ENCODE measurements at places on chromosomes 12 and 14.

DNA sequence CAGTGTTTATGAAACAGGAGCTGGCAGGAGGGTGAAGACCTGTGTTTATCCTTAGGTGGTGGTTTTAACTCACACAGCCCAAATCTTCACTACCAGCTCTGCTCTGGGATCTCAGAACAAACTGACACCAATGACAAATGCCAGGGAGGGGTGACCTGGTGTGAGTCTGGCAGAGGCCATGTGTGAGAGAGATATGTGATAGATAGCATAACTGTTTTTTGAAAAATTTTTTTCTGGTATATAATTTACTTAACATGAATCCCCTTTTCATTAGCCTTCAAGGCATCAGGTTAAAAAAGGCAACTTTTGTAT is 51.5 kb downstream of the SLC38A4 start:
- no peak for DNase-seq

DNA sequence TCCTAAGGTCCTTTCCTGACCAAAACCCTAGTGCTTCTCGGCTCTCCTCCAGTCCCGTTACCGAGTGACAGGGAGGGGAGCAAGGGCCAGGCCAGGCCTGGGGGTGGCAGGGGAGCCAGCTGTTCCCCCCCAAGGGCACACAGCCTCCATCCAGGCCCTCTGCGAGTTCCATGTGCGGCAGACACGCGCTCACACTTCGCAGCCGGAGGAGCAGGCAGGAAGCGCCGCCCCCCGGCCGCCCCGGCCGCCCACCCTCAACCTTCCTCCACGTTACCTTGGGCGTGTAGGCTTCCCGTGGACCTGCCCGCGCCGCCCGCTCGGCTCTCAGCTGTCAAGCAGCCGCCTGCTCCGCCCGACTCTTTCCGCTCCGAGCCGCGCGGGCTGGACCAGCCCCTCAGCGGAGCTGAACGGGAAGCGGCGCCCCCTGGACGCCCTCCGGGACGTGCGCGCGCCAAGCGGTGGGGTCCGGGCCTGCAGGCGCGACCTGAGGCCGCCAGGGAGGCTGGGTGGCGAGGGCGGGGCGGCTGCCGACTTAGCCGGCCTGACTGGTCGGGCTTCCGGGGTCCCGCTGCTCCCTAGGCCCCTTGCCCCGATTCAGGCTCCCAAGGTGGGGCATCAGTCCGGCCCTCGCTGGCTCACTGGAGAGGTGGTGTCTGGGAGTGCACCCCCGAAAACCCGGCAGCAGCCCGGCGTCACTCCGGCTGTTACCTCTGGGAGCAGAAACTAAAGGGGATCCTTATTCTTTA is at the start of gene CRACR2A:
CRACR2A (minus strand) TSS at position 369 of the 746 bp plus-strand sequence. CDS start 56,110 bp downstream, outside the sequence.
- DNase-seq = no peak

GRCh38 chr12:19833775-19834501 is 394.6 kb downstream of the AEBP2 start:
- DNase-seq = no peak

DNA sequence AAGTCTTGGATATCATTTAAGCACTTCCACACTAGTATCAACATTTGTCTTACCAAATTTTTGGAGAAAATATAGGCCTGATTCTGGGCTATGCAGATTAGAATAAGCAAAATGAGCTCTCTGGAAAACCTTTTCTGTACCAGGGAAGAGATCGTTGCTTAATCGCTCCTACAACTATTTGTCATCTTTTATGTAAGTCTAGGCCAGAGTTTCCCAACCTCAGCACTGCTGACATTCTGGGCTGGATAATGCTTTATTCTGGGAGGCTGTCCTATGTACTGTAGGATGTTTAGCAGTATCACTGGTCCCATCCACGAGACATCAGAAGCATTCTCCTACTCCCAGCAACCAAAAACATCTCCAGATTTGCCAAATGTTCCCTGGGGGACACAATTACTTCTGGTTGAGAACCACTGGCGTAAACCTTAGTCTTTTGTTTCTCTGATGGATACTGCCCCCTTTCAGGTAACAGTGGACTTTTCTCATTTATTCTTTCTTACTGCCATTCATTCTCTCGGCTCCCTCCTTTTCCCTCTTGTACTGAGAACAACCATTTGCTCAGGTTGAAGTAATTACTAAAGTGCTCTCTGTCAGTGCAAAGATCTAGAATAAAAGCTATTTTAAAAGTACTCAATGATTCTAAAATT is 316.9 kb upstream of the E2F7 start:
- no peak for DNase-seq

- no peak for DNase-seq
Observed at GRCh38 chr12:31274520-31275300, 51.2 kb downstream of the SINHCAF start.

DNA sequence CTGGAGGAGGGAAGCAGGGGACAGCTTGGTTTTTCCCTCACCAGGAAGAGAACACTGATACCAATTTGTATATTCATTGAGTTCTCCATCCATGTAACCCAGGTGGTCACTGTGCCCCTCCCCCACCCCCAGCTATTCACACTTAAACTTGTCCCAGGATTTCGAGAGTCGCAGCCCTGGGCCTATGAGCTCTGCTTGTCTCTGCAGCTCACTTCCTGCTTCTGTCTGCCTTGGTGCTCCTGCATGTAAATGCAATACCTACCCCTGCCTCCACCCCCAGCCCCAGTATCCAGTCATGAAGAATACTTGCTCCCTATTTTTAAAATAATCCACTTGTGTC is 452.2 kb downstream of the BCL11B start:
- DNase-seq = no peak

- no peak for DNase-seq
Observed at GRCh38 chr12:131850856-131851559, 22.8 kb downstream of the MMP17 start.

DNA sequence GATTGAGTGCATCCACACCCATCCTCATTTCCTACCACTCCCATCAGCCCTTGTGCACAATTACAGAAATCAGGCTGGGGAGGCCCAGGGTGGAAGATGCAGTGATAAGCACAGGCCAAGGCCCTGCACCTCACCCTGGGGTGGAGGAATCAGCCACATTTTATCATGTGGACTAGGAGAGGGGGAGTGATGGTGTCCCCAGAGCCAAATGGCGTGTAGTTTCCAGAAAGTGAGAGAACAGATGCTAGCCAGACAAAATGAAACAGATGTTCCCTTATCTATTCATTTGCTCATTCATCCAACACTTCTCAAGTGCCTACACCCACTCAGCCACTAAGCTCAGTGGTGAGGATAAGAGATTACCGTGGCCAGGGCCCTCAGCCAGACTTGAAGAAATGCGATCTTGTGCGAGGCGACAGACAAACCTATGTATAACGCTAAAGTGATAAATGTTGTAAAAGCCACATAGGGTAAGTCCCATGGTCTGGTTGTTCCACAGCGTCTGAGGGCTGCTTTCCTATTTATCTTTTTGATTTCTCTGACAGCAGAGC is 93.6 kb downstream of the STAB2 start:
- DNase-seq = no peak

DNA sequence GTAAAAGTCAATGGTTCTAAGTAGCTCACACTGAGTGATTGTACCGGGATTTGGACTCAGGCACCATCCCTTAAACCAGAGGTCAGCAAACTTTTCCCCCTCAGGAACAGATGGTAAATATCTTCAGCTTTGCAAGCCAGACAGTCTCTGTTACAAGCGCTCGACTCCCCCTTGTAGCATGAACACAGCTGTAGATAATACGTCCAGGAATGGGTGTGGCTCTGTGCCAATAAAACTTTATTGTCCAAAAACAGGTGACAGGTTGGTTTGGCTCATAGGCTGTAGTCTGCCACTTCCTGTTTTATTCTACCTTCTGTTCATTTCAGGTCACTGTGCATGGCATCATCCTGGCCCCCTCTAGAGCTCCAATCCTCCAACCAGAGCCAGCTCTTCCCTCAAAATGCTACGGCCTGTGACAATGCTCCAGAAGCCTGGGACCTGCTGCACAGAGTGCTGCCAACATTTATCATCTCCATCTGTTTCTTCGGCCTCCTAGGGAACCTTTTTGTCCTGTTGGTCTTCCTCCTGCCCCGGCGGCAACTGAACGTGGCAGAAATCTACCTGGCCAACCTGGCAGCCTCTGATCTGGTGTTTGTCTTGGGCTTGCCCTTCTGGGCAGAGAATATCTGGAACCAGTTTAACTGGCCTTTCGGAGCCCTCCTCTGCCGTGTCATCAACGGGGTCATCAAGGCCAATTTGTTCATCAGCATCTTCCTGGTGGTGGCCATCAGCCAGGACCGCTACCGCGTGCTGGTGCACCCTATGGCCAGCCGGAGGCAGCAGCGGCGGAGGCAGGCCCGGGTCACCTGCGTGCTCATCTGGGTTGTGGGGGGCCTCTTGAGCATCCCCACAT is 7.6 kb downstream of the BDKRB1 start:
- no peak for DNase-seq

DNA sequence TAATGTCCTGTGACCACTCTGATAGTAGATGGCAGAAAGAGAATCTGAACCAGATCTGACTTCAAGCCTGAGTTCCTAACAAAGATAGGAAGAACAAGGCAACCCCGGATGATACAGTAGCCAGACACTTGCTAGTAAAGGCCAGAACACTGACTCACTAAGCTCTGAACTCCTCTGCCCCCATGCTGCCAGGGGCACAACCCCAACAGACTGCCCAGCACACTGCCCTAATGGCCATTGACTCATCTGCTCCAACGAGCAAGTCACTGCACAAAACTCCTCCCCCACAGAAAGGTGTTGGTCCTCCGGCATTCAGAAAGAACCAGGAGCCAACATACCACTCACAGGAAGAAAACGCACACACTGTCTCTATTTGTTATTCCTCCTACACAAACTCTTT is 179.6 kb upstream of the NUDT4 start:
- DNase-seq = peak; percentile 93

GRCh38 chr14:82388488-82388887 is 854.8 kb upstream of the SEL1L start:
- DNase-seq = no peak

DNA sequence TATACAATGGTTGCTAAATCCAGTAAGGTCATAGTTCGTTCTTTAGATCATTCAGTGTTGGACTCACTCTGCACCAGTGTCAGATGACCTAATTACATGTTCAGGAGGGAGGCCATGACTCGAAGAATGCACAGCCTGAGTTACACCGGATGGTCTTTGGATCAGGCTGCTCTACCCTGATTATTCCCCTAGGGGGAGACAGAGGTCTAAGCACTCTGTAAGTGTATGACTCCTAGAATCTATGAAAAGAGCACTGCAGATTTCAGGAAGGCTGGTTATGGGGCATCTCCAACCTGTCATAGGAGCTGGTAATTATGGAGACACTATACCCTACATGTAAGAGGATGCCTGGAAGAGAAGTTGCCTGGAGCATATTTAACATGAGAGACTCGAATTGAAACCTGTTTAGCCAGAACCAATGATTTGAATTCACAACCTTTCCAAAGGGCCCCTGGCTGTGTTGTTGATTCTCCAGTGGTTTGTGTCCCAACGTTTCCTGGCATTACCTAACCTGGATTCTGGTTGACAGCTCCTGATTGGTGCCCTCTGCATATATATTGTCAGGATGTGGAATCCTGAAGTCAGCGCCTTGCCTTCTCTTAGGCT is at the start of gene MUCL1:
MUCL1 (plus strand) TSS at position 584 of the 606 bp plus-strand sequence. CDS start 67 bp downstream, outside the sequence.
- peak; percentile 67 for DNase-seq

DNA sequence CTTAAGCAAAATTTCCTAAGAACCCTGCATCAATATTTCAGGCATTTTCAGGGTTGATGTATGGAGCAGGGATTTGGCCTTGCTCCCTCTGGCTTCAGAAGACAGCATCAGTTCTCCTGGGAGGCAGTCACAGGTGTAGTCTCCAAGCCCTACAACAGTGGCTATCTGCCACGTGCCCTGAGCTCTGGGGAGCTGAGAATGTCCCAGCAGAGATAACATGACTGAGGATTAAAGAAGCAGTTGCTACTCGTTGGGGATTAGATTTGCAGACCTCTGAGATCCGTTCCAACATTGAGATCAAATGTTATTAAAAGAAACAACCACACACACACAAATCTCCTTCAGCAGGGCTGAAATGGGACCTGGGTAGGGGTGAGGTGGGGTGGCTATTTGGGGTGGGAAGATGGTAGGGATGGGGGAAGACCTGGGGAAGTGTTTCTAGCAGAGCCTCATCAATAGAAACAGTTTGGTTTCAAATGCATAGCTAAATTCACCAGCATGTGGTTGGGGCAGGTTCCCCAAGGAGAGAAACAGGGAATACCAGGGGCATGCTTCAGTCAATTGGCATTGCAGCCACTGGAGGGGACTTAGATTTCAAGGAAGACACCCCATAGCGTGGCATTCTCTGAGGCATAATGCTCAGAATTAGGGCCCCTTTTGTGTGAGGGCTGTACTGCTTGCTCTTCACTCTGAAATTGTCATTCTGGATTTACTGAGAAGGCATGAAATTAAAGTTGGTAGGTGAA is 15.2 kb upstream of the FAM234B start:
- DNase-seq = no peak

DNA sequence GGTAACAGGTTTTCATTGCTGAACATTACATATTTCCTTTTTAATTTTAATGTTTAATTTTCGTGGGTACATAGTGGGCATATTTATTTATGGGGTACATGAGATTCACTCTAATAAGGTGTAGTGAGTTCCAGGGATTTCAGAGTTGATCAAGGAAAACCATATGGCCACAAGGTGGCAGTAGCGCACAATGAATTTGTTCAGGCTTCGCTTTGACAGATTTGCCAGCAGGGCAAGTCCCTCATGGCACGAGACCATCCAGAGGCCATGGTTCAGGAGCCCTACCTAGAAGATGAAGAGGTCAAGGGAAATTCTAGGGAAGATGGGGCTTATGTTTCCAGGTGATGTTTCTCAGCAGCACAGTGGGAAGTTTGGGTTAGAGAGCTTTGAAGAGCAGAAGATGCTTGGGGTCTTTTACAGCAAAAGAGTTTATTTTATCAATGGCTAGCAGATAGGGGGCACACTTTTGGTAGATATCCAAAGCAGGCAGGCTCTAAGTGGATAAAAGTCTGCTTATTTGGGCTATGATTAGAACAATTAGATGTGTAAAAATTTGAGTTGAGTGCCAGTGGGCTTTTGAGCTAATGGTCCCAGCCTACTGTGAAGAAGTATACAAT is 1004.4 kb downstream of the AACS start:
- DNase-seq = peak; percentile 38

DNA sequence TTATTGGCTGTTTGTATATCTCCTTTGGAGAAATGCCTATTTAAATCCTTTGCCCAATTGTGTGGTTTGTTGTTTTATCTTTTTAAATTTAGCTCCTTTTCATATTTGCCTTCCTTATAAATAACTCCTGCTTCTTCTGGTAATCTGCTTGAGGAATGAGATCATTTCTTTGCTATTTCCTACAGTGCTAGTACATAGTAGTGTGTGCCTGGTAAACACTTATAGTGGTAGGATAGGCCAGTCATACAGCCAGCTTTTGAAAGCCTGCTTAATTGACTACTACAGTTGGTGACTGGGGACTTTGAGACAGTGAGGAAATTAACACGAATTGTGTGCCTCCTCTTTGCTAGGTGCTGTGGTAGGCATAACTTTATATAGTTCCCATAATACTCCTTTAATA is 68.7 kb downstream of the BORCS5 start:
- peak; percentile 40 for DNase-seq

Measured in HFFc6 (cell line).